ENCODE measurements at places on chromosomes 7 and 10.

- no peak for DNase-seq
Measured at GRCh38 chr10:79627075-79627474, 16.3 kb downstream of the SFTPA1 start.

- no peak for DNase-seq
Measured at GRCh38 chr10:13236638-13237037, 2.5 kb upstream of the UCMA start.

- no peak for DNase-seq
Measured at GRCh38 chr7:121015560-121015959, 27.0 kb downstream of the CPED1 start.

- no peak for DNase-seq
Measured at GRCh38 chr7:158285383-158285770, 302.2 kb downstream of the PTPRN2 start.

GRCh38 chr10:132593389-132593788 is 55.8 kb downstream of the INPP5A start:
- peak; percentile 38 for DNase-seq

DNA sequence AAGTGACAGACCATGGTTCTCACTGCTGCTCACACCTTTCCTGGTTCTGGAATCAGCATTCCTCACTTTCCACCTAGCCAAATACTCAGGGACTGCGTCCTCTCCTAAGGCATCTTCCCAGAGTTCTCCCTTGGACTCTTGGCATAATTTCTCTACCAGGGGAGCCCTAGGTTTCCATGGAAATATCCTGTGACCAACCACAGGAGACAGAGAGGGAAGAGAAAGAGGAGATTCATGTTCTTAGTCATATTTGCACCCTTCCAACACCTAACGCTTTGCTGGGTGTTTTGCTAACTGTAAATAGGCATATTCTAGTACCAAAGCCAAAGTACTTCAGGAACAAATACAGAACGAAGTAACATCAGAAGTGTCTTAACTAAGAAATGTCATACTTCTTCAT is 28.6 kb downstream of the DENND11 start:
- no peak for DNase-seq

GRCh38 chr7:133936074-133936473 is 191.1 kb upstream of the LRGUK start:
- DNase-seq, result no peak

DNA sequence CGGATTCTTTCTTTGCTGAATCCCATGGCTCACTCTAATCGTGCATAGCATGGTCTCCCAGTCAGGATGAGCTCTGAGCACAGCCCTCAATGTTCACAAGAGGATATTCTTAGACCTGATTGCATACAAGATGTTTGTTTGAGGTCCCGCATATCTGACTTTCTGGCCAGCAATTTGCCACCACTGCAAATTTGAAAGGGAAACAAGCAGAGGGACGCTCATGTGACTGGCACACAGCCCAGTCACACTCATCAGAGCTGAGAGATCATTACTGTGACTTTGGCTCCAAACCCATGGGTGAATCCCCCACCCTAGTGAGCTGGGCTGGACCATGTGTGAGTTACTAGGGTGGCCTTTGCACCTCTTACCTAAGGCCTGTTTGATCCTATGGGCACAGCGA is 9.9 kb downstream of the TAS2R41 start:
- no peak for DNase-seq
